ENCODE measurements at places on chromosomes 3 and 15. TPM values are rescaled to one million over a fixed set of nuclear protein-coding genes. Genes with fewer than 3 reads are reported as not detected.

GOLGA8S gene
- not detected for total RNA-seq

DNA sequence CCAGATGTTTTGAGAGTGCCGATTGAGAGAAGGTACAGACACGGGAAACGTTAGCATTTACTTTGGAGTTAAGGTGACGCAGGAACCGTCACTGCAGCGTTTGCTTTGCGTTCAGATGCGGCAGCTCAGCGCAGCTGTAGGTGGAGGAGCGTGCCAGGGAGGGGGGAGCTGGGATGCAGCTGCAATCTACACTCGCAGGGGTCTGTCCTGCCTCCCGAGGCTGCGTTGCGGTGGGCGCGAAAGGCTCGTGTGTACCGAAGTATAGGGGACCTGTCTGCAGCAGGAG lies 425 bp upstream of the FYTTD1 start:
- peak; percentile 79 for DNase-seq

DNA sequence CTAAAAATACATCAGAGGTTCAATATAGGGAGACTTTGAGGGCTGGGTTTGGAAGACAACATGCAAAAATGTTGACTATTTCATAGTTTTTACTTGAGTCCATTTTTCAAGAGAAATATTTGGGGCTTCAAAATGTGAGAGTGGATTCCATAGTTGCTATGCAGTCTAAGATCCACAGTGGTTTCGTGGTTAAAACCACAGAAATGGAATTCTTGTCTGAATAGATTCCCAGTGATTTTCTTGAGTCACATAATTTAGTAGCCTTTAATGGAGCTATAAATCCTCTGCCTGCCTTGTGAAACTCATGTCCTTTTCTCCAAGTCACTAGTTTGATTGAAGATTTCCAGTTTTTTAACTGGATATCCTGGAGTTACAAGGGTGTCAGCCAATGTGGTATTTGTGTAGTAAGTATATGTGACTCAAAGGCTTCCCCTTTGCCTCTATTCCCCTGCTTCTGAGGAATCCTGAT lies 94.7 kb upstream of the RBMS3 start:
- no peak for DNase-seq

- DNase-seq = no peak
Observed at GRCh38 chr3:190016966-190017365, 103.7 kb downstream of the P3H2 start.

HCLS1 gene
- total RNA-seq = 1.9 TPM

Measured in occipital lobe (tissue), 3 donors.